ENCODE measurements at places on chromosomes 2 and 18.

DNA sequence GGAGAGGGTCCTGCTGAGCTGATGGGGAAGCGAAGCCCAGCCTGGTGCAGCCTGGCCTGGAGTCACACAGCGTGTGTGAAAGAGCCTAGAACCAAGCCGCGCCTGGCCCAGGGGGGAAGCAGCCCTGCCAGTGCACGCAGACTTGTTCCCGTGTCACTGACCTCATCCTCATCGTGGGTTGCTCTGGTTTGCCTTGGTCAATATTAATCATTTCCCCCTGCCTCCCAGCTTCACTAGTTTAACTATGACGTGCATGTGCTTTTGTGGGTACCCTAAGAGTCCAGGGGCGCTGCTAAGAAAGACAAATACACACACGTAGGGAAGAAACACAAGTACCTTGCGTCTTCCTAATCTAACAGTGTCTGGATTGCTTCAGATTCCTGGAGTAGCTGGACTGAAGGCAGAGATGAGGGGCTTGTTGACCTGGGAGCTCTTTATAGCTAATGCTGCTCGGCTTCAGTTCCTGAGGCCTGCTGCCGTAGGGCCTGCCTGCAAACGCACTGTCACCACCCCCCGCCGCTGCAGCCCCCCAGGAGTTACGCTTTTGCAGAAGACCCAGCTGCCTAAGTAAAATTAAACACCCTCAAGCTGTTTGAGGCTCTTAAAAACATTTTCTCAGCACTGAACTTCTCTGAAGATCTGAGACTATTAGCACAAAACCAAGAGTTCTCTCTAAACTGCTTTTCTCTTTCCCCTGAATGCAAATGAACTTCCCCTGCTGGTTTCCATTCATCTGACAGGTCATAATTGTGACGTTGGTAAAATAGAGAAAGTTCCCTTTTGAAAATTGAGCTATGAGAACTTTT lies 159.2 kb downstream of the FAM210A start:
- DNase-seq: peak; percentile 81

GRCh38 chr2:231917280-231918066 lies 8.7 kb downstream of the NPPC start:
- no peak for DNase-seq

DNA sequence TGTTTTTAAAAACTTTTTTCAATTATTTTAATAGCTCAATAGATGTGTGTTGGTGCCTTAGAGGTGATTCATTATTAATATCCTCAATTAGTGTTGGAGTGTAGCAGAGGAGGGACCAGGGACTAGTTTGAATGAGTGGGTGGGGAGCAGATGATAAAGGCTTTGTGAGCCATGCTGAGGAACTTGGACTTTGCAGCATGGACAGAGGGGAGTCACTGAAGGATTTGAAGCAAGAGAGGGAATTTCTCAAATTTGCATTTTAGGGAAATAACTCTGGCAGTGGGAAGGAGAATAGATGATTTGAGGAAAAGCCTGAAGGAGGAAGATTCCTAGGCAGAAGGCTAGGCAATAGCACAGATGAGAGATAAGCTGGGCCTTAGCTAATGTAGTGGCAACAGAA lies 42.3 kb upstream of the RMND5A start:
- no peak for DNase-seq

DNA sequence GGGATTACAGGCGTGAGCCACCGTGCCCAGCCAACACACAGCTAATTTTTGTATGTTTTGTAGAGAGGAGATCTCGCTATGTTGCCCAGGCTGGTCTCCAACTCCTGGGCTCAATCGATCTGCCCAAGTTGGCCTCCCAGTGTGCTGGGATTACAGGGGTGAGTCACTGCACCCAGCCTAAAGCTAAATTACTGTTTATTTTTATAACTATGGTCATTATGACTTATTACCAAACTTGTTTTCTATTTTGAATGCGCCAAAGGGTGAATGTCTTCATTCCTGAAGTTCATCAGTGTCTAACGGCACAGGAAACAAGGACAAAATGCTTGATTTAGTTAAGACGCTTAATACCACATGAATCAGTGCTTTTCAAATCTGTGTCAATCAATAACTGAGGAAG lies 38.9 kb upstream of the GREB1L start:
- no peak for DNase-seq

DNA sequence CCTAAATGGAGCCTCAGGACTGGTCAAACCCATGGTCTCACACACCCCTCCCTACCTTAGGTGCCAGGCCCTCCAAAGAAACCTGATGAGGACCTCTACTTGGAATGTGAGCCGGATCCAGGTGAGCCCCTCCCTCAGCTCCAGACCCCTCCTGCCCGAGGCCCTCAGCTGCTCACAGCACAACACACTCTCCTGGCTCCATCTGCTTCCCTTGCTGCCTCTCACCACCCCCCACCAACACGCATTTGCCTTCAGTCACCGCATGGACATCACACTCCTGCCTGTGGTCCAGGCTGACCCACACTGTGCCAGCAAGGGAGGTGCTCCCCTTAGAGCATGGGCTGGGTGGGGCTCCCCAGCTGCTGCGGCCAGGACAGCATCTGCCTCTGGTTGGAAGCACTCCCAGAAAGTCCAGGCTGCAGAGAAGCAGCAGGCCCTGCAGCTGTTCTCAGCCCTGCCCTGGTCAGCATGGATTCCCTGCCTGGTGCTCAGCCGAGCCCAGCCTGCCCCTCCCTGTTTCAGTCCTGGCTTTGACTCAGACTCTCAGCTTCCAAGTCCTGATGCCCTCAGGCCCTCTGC lies 15.1 kb downstream of the SH2D6 start:
- DNase-seq: no peak

- DNase-seq: no peak
Measured at GRCh38 chr2:179349670-179350303, 85.2 kb upstream of the SESTD1 start.

DNA sequence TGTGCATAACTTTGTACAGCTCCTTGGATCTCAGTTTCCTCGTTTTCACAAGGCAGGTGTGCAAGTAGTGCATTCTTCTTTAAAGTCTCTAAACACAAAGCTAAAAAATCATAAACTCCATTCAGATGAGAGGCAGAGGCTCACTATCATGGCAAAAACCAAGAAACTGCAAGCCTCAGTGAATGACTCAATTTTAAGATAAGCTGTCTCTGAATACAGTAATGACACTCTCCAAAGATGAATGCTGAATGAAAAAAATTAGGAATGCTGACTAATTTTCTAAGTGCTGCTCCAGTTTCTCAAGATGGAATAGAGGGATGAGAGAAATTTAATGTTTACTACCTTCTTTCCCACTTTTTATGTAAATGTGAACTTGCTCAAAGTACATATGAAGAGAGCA lies 17.2 kb downstream of the B4GALT6 start:
- DNase-seq: no peak

- DNase-seq: no peak
Measured at GRCh38 chr2:43004879-43005244, 212.5 kb upstream of the HAAO start.

DNA sequence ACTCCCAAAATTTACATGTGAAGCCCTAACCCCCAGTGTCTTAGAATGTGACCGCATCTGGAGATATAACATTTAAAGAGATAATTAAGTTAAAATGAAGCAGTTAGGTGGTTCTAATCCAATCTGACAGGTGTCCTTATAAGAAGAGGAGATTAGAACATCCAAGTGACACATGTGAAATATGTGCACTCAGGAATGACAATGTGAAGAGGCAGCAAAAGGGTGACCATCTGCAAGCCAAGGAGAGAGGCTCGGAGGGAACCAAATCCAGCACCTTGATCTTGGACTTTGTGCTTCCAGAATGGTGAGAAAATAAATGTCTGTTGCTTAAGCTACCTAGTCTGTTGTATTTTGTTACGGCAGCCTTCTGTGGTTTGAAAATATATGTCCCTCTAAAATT lies 165.4 kb downstream of the FIGN start:
- DNase-seq: no peak

DNA sequence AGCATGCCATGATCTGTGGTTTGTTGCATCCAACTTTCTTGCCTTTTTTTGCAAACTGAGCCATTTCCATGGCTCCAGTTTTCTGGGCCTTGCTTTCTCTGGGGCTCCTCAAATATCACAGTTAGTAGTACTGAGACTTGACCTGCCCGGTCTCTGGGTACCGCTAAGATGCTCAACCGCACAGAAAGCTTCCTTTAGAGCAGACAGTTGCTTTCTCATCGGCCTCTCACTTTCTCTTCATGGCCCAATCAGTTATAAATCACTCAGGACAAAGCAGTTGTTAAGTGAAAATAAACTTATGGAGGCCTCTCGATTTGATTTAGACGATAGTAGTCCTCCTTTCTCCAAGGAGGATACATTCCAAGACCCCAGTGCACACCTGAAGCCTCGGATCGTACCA lies 141.2 kb upstream of the ASB18 start:
- DNase-seq: no peak

DNA sequence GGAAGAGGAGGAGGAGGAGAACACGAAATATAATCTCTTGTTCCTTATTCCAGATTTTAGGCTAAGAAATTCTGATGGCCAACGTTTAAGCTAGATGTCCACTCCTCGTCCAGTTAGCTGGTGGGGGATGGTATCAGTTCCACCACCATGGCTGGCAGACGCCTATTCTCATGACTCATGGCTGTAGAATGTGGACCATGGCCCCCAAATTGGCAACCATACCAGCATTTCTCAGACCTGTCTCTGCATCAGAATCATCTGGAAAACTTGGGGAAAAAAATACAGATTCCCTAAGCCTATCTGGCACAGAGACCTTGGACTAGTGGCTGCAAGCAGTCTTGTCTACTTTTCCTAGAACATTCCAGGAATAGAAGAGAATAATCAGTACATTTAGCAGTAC lies 267.7 kb upstream of the SIX2 start:
- no peak for DNase-seq

DNA sequence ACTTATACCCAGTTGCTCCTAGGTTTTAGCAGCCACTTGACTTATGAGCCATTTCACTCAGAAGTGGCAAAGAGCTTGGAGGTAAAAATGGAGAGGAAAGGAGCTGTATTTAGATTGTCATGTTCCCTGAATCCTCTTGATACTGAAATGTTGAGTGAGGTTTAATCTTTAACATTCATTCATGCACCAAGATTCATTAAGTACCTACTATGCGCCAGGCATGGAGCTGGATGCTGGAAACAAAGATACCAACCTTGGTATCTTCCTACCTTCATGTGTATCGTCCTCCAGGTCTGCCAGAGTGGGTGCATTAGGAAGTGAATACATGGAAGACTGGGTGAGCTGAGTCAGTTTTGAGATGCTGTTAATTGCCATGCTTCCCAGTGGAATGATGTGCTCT lies 23.7 kb downstream of the TPGS2 start:
- DNase-seq: no peak

DNA sequence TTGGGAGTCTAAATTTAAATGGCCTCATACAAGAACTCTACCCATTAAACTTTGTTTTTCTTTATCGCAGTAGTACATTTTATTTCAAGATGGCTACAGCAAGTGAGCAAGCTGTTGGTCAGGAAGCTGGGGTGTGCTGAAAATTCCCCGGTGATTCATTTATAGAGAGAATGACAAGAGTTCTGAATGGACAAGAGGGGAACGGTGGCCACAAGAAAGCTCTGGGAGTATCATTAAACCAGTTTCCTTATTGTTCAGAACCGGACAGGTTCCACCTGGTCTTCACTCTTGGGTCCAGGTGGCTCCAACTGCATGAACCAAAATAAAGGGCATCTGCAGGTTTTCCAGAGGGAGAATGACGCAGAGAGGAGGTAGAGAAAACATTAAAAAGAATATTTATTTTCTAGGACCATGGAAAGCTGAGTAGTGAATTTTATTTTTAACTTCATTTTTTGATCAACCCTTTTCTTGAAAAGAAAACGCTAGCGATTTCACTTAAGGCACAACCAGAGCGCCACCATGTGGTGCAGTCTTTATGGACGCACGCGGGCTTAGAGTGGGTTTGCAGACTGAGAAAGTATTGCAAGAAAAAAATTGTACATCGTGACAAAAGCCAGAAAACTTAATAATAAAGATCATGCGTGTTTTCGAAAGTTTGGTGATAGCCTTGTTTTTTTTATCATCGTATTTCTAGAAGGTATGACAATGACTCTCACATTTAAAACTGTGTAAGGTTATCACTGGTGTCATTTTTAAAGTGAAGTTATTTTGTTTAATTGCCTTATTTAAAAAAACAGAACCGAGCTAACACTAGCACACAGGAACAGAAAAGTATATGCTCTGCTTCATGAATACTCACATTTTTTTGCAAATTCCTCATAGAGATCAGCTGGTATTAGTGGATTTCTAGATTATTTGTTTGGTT lies 97.9 kb upstream of the NOL4 start:
- no peak for DNase-seq

Data from CD4-positive, alpha-beta T cell treated with Interferon gamma for 1 hour (primary cell).